GM18507 (cell line): ENCODE measurements at places on chromosomes 2 and 18.

DNA sequence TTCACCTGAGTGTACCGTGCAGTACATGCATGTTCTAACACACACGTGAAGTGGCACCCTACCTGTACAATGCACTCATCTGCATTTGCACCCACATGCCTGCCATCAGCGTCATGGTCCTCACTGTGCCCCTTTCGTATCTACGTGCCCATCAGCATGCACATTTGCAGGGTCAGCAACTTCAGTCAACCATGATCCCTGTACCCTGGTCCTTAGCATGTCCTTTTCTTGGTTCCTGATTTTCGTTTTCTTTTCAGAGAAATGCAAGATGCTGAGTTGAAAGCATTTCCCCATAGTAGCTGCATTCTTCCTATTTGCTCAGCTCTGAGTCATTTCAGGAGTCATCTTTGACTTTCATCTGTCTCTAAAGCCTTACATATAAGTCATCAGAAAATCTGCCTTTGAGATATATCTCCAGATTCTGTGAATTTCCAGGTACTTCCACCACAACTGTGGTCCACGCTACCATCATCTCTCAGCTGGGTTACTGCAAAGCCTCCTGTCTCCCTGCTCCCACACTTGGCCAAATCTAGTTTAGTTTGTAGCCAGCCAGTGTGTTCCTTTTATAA, 14.7 kb upstream of the PUM2 start:
- peak; percentile 62 for DNase-seq

DNA sequence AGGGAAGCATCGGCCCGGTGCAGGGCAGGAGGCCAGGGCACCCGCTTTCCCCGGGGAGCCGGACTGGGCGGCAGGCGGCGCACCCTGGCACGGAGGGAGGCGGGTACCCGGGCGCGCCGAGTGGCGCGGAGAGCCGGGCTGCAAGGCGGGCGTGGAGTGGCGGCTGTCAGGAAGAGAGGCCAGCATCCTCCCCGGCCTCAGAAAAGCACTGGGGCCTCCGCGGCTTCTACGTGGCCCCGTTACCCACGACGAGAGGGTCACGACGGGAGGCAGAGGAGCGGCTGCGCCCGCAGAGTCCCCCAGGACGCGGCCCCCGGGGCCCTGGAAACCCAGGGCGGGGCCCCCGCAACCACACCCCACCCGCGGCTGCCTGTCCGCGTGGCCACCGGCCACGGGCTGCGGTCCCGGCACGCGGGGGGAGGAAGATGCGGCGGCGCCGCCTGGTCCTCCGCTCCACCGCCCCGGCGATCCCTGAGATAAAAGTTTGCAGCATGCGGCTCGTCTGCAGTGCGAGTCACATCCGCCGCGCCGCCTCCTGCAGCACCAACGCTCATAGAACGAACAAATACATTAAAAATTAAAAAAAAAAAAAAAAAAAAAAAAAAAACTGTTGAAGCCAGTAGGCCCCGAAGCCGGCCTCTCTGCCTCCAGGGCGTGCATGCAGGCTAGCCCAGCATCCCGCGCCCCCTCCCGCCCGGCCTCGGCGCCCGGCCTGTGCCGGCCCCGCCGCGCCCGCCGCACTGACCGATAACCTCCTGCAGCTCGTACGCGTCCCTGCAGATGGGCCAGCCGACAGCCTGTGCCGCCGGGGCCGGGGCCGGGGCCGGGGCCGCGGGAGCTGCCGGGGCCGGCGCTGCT, 683 bp downstream of the STK39 start:
- DNase-seq, result no peak

GRCh38 chr2:200741468-200742202, 70.1 kb upstream of the BZW1 start:
- DNase-seq, result no peak

DNA sequence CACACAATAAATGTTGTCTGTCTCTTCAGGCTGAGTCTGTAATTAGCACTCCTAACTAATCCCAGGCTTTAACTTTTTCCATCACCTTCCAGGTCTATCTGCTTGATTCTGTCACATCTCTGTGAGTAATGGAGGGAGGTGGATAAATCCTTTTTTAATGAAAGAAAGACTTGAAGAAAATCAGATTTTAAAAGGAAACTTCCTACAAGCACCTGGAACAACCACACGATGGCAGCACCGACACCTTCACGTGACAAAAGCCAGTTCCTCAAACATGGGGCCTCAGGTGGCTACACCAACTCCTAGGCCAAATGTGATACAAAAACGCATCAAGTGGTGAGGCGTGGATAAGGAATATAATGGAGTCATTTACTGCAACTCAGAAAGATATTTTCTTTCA, 41.8 kb downstream of the TGFBRAP1 start:
- no peak for DNase-seq

GRCh38 chr2:55761526-55761925, 67.9 kb upstream of the PNPT1 start:
- DNase-seq, result no peak

GRCh38 chr2:119518401-119519056, 5.8 kb downstream of the SCTR start:
- DNase-seq, result no peak

GRCh38 chr2:151097128-151097527, 164.5 kb downstream of the RBM43 start:
- DNase-seq, result no peak

DNA sequence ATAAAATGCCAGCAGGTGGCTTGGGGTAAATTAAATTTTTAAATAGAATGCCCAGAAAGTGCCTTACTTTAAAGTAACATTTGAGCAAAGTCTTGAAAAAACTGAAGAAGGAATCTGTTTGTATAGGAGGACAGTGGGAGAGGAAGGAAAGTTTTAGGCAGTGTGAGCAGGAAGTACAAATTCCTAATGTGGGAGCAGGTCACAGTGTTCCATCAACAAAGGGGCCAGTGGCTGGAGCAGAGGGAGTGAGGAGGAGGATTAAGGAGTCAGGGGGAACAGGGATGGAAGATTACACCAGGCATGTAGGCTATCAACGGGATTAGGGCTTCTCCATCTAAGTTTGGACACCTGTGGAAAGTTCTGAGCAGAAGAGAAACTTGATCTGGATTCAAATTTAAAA, 439.2 kb upstream of the REG3G start:
- DNase-seq, result no peak

- no peak for DNase-seq
These were observed 385.2 kb downstream of the RIT2 start for GRCh38 chr18:42730272-42730671.

- DNase-seq, result no peak
These were observed 140.8 kb downstream of the MEIS1 start for GRCh38 chr2:66575625-66576310.

- no peak for DNase-seq
These were observed 135.5 kb downstream of the GLI2 start for GRCh38 chr2:120871016-120871635.

DNA sequence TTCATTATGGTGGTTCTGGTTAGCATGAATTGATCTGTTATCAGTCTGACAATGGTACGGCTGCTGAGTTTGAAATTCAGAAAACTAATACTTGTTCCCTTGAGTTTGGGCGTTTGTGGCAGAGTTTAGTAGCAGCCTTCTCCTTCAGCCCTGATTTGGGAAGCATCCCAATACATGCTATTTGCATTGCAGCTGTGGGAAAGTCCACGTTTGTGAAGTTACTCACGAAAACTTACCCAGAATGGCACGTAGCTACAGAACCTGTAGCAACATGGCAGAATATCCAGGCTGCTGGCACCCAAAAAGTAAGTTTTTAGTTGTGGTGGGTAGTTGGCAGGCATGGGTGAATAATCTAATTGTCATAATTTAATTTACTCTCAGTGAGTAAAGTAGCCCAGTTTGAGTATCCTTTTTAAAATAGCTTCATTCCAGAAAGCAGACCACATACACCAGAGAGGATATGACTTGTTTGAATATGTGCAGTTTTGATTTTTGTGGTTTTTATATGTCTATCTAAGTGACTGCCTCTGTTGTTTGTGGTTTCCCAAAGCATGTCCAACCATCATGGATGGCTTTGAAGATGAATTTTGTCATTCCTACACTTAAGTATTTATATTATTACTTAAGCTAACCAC, 12.2 kb downstream of the DGUOK start:
- no peak for DNase-seq

- no peak for DNase-seq
These were observed 269.6 kb downstream of the CDH20 start for GRCh38 chr18:61602836-61603235.

DNA sequence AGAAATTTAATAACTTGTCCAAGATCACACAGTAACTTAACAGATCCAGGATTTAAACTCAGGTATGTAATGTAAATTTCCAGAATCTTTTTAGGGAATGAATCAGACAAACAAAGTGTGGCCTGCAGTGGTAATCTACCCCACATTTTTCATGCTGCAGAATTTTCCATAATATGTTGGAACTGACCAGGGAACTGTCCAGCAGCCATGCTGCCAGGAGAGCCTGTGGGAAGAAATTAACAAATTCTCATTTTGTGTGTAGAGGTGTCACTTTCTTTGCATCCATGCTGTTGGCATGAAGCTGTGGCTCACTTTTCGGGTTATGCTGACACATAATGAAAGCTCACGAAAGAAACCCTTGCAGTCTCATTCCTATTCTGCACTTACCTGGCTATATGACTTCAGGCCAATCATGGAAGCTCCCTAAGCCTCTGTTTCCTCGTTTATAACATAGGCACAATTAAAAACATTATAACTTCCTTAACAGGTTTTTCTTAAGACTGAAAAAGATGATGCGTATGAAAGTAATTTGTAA, 54.7 kb downstream of the CDKL4 start:
- no peak for DNase-seq

DNA sequence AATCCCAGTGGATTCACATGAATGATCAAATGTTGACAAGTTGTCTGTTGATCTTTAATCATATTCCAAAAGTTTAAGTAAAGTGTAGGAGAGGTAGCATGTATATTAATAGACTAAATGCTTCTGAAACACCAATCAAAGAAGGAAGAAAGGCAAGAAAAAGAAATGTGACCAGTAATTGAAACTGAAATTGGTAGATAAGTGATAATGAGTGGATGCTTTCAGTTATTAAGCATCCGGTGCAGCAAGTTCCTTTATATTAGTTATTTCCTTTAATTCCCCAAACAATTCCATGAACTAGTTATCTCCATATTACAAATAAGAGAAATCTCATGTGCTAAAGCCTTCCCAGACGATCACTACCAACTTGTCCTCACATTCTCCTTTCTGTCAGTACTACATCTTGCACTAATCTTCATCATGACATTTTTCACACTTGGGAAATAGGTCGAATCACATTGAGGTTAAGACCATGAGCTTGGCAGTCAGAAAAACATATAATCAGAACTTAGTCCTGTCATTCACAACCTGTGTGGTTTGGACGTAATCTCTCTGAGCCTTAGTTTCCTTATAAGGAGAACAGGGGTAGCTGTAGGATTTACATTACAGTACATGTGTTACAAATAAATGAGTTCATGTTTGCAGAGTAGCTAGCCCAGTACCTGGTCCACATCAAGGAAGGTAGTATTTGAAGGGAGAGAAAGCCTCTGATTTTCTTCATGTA, 182.1 kb downstream of the NOL4 start:
- DNase-seq, result no peak

GRCh38 chr18:74264303-74265020, 27.3 kb downstream of the CYB5A start:
- DNase-seq, result peak; percentile 17

- no peak for DNase-seq
These were observed 30.5 kb upstream of the NEDD4L start for GRCh38 chr18:58013241-58014211.

- DNase-seq, result no peak
These were observed 37.8 kb upstream of the RTTN start for GRCh38 chr18:70243131-70243929.

DNA sequence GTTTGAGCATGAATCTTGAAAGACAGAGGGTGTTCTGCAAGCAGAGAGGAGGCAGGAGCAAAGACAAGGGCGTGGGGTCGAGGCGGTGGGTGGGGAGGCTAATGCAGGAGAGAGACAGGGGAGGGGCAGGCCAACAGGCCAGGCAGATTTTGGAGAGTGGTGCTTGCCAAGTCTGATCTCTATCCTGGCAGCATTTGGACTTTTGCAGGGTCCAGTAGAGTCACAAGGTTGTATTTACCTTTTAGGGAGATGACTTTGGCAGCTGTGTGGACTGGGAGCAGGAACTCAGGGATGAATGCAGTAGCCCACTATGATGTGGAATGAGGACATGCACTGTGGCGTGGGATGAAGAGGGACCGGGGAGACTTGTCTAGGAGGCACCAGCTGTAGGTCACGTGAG, 15.7 kb upstream of the CEP192 start:
- DNase-seq, result no peak

DNA sequence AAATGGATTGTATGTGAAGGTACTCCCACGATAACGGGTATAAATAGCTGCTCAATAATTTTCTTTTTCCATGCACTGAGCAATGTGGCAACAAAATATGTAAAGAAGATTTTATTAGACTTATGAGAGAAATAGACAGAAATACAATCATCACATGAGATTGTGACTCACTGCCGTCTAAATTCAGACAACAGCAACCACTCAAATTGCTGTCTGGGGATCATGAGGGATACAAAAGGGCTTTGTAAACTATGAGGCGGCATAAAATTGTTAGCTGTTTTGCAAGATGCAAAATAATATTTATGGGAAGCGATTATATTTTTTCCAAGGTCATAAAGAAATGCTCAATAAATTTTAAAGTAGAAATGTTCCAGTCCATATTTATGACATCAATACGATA, 259.1 kb upstream of the AGAP1 start:
- no peak for DNase-seq

DNA sequence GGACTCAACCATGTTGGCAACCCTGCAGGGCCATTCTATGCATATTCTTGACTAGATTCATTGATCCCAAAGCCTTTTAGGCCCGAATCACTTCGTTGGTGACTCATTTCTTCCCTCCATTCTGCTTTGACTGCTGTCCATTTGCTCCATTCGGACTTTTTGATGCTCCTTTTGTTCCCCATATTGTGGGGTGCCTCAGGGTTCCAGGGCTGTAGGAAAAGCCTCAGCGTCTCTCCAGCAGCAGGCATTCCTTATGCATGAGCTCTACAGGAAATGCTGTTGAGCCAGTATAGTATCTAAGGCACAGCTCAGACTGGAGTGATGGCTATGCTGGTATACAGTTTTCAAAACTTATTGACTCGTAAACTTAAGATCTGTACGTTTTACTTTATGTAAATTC, 292.6 kb downstream of the PRKCE start:
- DNase-seq, result no peak

GRCh38 chr2:199979832-199980628, 24.6 kb downstream of the MAIP1 start:
- no peak for DNase-seq
